ENCODE measurements at places on chromosomes 6 and 20. TPM values are rescaled to one million over a fixed set of nuclear protein-coding genes. Genes with fewer than 3 reads are reported as not detected.

DNA sequence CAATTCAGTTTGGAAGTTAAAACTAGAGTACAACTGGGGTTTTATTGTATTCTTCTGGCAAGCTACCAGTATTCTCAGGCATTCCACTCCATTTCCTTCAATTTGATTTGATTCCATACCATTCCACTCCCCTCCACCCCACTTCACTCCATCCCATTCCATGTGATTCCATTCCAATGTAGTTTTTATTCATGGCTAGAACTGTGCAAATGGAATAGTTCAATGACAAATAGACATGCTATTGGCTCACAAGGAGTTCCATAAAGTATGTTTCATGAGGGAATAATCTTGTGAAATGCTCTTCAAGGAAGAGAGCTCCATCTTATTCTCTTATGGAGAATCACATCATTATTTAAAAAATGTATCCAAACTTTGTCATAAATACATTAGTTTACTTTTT is 285.0 kb upstream of the BMP2 start:
- no peak for DNase-seq
- H3K4me1 ChIP-seq: no peaks in the 10 kb centered on the region
- H3K27me3 ChIP-seq: no peaks in the 10 kb centered on the region
- no peak overlapping the region for H3K27ac ChIP-seq
- no peak overlapping the region for H3K4me3 ChIP-seq
- H3K36me3 ChIP-seq: no peaks in the 10 kb centered on the region

- H3K36me3 ChIP-seq: no peaks in the 10 kb centered on the region
- DNase-seq: no peak
- no peaks in the 10 kb centered on the region for H3K27me3 ChIP-seq
- no peaks in the 10 kb centered on the region for H3K4me1 ChIP-seq
- no peak overlapping the region for H3K4me3 ChIP-seq
These were observed 24.4 kb downstream of the TREML4 start for GRCh38 chr6:41252401-41253169.

DNA sequence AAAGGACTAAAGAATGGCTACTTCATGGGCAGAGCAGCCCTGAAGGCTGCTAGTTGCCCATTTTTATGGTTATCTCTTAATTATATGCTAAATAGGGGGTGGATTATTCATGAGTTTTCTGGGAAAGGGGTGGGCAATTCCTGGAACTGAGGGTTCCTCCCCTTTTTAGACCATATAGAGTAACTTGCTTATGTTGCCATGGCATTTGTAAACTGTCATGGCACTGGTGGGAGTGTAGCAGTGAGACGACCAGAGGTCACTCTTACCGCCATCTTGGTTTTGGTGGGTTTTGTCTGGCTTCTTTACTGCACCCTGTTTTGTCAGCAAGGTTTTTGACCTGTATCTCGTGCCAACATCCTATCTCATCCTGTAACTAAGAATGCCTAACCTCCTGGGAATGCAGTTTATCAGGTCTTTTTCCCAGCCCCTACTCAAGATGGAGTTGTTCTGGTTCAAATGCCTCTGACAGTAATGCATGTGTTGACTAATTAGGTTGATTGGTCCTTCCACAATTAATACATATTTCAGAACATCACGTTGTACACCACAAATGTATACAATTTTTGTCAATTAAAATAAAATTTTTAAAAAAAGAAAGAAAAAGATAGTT is 139.5 kb downstream of the PDE7B start:
- no peaks in the 10 kb centered on the region for H3K36me3 ChIP-seq

TBP gene
- total RNA-seq: 12.9 TPM

ZC3H12D gene
- total RNA-seq: 4.1 TPM

HSPA12B gene
- total RNA-seq: 22.1 TPM
